ENCODE measurements at places on chromosomes 4 and X.
A peak's percentile ranks its signal among the peaks of the same experiment; 100 is the strongest.

- H3K27ac ChIP-seq: no peak overlapping the region
- H3K4me1 ChIP-seq: no peaks in the 10 kb centered on the region
- DNase-seq: no peak
- H3K36me3 ChIP-seq: peaks cover 3% of the 10 kb centered on the region
- H3K4me3 ChIP-seq: no peak overlapping the region
These were observed 28.3 kb downstream of the STK32B start for GRCh38 chr4:5079581-5079980.

DNA sequence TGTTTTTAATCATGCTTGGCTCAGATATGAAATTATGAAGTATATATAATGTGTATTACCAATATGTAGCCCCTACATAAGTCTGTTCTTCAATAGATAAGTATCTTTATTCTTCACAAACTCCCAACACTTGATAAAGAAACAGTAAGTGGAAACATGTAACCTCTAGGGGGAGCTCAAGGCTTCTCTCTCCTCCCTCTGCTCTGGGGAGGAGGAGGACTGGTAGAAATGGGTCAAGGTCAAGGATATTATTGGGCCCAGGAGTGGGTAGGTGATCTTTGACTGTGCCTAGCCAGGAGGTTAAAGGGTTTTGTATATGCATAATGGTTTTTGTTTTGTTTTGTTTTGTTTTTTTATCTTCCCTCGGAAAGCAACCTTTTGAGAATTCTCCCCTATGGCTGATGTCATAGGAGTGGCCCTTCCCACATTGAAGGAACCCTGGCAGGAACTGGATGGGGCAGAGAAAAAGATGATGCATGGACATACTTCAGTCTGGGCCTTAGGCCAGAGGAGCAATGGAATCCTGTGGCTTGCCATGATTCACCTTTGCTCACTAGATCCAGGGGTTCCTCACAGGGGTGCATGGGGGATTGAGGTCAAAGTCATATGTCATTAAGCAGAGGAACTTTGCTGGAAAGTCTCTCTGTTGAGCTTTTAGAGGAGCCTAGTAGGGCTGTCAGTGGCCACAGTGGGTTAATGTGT lies 460.3 kb downstream of the MID1IP1 start:
- no peaks in the 10 kb centered on the region for H3K36me3 ChIP-seq
- H3K27me3 ChIP-seq: no peaks in the 10 kb centered on the region
- no peak overlapping the region for H3K4me3 ChIP-seq
- peak; percentile 40 for DNase-seq

GRCh38 chr4:158597879-158598596 lies 73.6 kb downstream of the C4orf46 start:
- no peak for DNase-seq
- no peaks in the 10 kb centered on the region for H3K36me3 ChIP-seq
- no peak overlapping the region for H3K4me3 ChIP-seq
- H3K27ac ChIP-seq: no peak overlapping the region
- H3K27me3 ChIP-seq: peaks cover 8% of the 10 kb centered on the region
- H3K4me1 ChIP-seq: no peaks in the 10 kb centered on the region

DNA sequence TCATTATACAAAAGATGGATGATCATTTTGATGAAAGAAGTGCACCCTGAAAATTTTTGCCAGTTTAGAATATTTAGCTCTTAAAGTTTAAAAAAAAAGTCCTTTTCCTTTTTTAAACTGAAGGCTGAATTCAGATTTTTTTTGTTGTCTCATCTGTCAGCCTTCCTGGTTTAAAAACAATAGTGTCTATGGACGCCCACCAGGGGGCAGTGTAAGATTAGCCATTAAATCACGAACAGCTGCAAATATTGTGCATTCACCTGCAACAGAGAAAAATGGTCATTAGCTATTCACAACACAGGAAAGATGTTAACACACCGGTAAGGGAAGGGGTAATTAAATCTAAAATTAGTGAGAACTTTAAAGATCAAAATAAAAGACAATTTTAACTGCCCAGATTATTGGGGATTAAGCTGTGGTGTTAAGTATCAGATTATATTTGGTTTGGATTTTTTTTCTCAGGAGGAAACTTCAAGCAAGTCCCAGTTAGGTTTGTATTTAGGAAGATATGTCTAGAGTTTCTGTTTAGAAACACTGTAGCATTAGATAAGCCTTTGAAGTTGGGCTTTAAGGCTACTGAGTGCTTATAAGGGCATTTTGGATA lies 4.4 kb upstream of the CXorf38 start:
- DNase-seq: peak; percentile 79
- H3K27me3 ChIP-seq: no peaks in the 10 kb centered on the region
- no peak overlapping the region for H3K4me3 ChIP-seq
- no peak overlapping the region for H3K27ac ChIP-seq
- peaks cover 3% of the 10 kb centered on the region for H3K4me1 ChIP-seq
- peaks cover 6% of the 10 kb centered on the region for H3K36me3 ChIP-seq

GRCh38 chrX:120350450-120351138 lies 11.3 kb upstream of the ATP1B4 start:
- H3K27ac ChIP-seq: no peak overlapping the region
- H3K4me1 ChIP-seq: no peaks in the 10 kb centered on the region
- H3K36me3 ChIP-seq: no peaks in the 10 kb centered on the region
